ENCODE measurements at places on chromosomes 7 and 10.

GRCh38 chr10:80090121-80090520, 11.7 kb downstream of the TMEM254 start:
- no peak for DNase-seq

- DNase-seq, result no peak
Measured at GRCh38 chr10:110918269-110918642, 724 bp downstream of the BBIP1 start.

DNA sequence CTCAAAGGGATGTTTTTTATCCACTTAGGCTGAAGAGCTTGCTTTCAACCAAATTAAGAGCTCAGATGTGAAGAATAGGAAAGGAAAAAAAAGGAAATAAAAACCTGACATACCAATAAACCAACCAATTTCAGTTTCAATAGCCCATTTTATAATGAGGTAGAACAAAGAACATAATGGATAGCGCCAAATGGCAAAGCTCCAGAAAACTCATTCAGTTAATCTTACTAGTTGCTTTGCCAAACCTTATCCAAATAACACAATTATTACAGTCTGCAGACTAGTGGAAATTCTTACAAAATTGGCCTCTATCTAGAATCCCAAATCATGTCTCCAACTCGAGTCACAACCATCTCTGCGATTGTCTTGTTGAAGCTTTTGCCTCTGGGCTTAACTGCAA, 337.0 kb downstream of the CRPPA start:
- DNase-seq, result no peak

DNA sequence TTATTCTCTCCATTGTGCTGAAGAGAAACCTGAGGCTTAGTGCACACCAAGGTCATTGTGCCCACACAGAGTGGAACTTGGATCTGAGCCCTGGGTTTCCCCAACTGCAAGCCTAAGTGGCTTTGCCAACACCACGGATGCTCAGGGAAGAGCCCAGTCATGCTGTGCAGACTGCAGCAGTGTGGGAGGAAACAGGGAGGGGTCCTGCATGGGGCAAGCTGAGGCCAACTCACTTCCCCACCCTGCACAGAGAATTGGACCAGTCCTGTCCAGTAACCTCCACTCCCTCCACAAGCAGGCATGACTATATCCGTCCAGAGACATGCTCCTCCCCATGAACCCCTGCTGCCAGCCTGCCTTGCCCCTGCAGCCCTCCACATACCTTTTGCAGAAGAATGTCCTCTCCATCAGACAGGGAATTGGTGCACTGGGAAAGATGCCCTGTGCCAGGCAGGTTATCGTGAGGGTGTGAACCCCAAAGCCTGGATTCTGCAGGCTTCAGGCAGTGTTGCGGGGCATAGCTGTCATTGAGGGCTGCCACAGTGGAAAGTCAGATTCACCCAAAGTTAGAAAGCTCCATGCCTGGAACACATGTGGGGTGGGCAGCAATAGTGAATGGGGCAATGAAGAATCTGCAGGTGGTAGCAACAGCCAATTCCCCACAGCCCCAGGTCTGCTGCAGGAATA, 44.9 kb downstream of the DRGX start:
- no peak for DNase-seq

- no peak for DNase-seq
Measured at GRCh38 chr7:15248514-15248913, 313.3 kb downstream of the AGMO start.

Measured in occipital lobe (tissue), 3 donors.